Right atrium auricular region (tissue), 2 donors: ENCODE measurements at places on chromosomes 7 and 10.

DNA sequence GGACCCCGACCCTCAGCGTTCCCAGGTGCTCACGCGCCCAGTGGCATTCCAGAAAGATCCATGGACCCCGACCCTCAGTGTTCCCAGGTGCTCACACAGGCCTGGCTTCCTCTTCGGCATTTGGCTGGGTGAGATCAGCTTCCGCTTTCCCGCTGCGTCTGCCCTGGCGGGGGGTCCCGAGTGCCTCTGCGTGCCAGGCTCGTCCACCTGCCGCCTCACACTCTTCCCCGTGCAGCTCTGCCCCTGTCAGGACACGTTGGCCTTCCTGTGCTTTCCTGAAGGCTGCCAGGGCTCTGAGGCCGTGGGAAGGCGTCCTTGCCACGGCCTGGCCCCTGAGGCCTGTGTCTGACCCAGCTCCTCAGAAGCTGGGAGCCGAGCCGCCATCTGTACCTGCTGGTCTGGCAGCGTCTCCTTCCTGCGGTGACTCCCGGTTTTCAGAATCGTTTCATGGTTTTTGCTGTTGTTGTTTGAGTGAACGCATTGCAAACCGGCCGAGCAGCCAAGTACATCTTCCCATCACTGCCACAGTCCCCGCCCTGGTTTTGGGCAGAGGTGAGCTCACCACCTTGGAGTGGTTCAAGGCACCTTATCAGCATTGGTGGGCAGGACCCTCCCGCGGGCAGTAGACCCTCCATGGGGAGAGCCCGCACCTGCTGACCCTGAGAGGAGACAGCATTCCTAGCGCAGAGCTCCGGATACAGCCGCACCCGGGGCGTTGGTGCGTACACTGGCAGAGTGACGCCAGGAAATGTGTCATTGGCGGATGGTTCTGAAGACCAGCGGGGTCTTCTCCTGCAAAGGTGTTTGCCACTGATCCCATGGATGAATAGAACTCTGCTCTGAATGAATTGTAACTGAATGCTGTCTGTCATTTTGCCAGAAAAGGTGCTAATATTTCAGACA lies 17.4 kb downstream of the NKX6-2 start:
- no peak for DNase-seq

DNA sequence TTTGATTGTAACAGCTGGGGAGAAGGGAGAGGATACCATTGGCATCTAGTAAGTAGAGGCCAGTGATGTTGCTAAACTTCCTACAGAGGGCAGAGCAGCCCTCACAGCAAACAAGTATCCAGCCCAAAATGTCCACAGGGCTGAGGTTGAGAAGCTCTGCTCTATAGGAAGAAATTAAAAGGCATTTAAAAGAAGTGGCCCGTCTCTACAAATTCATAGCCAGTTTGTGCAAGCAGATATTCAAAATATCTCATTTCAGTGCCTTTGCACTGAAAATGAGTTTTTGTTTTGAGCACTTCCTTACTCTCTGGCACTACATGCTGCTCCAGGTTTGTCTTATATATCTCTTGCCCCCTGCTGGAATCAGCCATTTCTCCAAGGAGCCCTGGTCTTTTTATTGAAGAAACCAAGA lies 330.0 kb downstream of the BBS9 start:
- DNase-seq: no peak

DNA sequence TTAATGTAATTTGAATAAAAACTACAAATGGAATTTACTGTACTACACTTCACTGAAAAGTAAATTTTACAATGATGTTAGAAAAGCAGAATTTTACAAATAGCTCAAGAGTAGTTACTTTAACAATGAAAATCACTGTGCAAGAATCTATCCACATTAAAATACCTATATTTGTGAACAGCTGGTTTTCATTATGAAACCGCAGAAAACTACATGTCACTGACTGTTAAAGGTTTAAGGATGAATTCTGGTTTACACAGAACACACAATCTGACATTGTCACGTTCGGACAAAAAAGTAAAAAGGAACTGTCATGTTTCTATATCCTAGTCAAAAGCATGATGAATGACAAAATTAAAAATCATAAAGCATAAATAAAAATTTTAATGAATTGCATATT lies 415.3 kb upstream of the PRKCQ start:
- DNase-seq: no peak

GRCh38 chr7:33070277-33070676 lies 7.7 kb upstream of the NT5C3A start:
- DNase-seq: no peak
